ENCODE measurements at places on chromosomes 3 and 15. TPM values are rescaled to one million over a fixed set of nuclear protein-coding genes. Genes with fewer than 3 reads are reported as not detected.

SSUH2 gene
- not detected for total RNA-seq

WNT7A gene
- total RNA-seq = not detected

CSTA gene
- total RNA-seq = 18.1 TPM

DNAH12 gene
- under 0.01 TPM for total RNA-seq

SLC2A2 gene
- total RNA-seq = not detected

EXOSC7 gene
- total RNA-seq = 25.0 TPM

MCTP2 gene
- 16.3 TPM for total RNA-seq

GADL1 gene
- total RNA-seq = not detected

- DNase-seq = no peak
Observed at GRCh38 chr3:184944241-184944640, 132.3 kb downstream of the VPS8 start.

DNA sequence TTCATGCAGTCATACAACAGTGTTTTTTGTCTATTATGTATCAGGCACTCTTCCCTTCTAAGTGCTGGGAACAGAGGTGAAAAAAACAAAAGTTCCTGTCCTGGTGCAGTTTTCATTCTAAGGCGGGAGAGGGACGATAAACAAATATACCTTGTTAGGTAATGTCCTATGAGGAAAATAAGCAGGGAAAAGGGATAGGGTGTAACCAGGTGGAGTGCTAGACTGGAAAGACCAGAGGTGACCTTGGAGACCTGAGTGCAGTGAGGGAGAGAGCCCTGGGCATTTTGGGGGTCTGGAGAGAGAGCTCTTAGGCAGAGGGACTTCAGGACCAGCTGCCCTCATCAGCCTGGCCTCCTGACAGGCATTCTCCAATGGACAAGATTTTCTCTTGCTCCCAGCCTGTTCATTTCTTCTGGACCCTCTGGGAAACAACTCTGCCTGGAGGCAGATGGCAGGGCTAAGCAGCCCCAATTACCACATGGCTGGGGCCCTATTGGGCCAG is 97.2 kb upstream of the TJP1 start:
- DNase-seq = no peak

DNA sequence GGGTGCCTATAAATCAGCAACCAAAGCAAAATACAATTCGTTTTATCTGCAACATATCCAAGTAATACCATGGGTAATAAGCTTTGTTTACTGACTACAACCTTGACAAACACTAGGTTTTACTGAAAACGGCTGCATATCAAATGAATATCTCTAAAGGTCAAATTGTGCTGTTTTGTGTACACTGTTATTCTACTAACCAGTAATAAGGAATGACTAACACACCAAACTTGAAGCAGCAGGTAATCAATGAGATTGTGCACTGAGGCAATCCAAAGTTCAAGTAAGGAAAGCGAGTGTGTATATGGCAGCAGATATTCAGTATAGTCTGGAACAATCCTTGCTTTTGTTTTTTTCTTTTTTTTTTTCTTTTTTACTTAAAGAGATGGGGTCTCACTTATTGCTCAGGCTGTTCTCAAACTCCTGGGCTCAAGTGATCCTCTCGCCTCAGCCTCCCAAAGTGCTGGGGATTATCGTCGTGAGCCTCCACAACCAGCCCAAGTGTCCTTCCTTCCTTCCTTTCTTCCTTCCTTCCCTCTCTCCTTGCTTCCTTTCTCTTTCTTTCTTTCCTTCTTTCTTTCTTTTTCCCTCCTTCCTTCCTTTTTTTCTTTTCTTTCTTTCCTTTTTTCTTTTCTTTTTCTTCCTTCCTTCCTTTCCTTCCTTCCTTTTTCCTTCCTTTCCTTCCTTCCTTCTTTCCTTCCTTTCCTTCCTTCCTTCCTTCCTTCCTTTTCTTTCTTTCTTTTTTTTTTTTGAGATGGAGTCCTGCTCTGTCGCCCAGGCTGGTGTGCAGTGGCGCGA is 34.9 kb downstream of the AP3S2 start:
- no peak for DNase-seq

DNA sequence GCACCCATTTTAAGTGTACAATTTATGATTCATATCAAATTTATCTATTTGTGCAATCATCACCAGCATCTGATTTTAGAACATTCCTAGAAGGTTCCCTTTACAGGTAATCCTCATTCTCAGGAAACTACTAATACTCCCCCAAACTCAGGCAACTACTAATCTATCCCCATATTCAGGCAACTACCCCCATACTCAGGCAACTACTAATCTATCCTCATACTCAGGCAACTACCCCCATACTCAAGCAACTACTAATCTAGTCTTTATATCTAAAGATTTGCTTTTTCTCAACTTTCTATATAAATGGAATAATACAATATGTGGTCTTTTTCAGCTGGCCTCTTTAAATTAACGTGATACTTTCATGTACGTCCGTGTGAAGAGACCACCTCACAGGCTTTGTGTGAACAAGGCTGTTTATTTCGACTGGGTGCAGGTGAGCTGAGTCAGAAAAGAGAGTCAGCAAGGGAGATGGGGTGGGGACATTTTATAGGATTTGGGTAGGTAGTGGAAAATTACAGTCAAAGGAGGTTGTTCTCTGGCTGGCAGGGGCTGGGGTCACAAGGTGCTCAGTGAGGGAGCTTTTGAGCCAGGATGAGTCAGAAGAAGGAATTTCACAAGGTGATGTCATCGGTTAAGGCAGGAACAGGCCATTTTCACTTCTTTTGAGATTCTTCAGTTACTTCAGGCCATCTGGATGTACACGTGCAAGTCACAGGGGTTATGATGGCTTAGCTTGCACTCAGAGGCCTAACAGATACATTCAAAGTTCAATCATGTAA is 1444.5 kb upstream of the CADM2 start:
- DNase-seq = no peak

DNA sequence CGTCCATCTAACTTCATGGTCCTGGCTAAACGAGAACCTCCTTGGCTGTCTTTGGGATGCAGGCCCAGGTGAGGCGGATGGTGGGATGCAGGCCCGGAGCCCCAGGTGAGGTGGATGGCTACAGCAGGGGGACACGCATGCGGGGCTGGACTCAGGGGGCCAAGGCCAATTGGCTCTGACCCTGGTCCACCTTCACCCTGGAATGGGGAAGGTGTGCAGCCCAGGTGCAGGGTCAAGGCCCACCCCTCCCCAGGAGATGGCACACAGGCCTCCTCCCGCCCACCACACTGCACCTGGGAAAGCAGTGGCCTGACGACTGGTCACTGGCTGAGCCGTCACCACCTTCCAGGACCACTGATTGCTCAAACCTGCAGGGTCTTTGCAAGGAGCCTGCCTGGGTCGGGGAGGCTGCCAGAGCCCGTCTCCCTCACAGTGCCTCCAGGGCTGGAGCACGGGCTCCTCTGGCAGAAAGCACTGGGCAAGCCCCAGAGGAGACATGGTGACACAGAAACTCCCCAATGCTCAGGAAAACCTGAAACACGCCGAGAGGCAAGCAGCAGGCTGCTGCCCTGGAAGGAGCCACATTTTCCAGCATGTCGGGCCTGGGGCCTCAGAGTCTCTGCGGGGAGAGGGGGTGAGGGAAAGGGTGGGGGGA is 159.6 kb downstream of the LRRK1 start:
- DNase-seq = peak; percentile 19

GRCh38 chr3:179710079-179710478 is 57.2 kb downstream of the USP13 start:
- DNase-seq = no peak

DNA sequence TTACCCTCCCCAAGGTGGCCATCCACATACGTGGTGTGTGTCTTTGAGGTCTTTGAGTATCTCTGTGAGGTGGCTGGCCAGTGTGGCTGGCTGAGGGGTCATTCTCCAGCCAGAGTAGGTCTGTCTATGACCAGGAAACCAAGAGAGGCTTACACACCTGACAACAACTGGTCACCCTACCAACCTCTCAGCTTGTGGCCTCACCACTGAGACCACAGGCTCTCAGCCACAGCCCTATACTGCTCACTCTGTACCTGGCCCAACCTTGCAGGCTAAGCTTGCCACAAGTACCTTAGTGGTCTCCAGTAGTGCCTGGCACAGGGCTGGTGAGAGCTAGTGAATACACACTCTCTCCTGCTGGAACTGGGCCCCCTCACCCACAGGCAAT is 5.1 kb downstream of the HEMK1 start:
- DNase-seq = peak; percentile 21

DNA sequence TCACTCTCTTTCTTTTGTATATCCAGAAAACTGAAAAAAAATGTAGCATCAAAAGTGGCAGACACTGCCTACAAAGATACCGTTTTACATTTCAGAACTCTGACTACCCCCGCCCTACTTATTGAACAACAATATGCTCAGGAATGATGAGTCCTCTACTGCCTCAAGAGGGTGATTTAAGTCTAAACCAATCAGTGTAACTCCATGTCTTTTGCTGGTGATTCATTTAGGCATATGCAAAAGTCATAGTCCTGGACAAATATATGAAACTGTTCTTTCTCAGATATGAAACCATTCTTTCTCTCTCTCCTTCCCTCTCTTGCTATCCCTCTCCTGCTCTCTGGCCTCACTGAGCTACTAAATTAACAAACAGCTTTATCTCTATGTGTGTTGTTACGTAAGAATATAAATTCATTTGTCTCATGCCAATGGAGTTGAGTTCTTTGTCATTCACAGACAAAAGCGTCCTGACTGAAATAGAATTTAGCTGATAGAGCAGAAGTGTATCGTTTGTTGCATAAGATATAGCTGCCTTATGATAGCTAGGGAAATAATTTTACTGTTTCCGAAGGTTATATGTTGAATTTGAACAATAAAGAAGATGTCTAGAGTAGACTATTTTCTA is 133.7 kb upstream of the OSTN start:
- no peak for DNase-seq

DNA sequence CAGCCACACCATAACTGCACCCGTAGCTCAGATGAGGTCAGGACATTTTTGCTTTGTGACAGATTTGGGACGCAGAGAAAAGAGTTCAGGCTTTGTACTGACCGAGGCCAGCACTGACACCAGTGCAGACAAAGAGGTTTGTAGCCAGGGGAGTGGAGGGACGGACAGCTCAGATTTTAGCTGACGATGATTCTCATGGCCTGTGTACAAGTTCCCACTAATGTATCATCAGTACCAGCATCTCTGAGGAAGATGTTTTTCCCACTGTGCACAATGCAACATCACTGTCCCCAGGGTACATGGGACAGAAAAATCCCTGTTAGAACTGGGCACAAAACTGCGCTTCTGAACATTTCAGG is 112.7 kb downstream of the SLCO3A1 start:
- no peak for DNase-seq

- DNase-seq = no peak
Observed at GRCh38 chr15:40722934-40723333, 28.0 kb downstream of the RAD51 start.

DNA sequence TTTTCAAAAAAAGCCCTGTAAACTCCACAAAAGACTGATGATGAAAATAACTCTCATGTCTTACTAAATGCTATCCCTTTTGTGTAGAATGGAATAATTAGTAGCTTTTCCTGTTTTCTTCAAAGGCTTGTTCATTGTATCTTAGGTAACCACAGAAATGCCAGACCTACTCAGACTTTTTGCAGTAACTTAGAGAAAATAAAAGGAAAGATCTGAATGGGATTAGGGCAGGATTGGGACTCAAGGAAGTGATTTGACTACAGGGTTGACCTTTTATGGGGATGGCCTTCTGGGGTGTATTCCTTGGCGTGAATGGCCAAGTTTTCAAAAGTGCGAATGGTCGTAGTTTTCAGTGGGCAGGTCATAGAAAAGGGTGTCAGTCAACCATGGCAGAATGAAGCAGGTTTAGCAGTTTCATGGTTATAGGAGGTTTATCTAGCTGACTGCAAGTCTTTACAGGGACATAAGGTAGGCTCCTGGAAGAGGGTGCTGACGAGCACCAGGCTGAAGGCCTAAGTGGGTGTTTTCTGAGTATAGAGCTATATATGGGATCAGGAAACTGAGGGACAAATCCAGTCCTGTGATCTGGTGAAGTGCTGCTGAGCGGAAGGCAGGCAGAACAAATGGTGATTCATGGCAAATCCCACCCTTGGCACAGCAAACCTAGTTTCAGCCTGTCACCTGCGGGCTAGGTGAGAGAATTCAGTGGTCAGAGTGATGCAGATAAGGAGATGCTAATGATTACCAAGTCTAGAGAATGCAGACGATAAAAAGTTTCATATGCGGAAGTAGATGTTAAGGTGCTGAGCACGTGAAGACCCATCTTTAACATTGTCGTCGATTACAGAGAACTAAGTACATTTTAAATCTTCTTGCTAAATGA is 46.4 kb downstream of the IL1RAP start:
- DNase-seq = no peak
